MCF 10A (cell line): ENCODE measurements at places on chromosomes 4 and X. TPM values are rescaled to one million over a fixed set of nuclear protein-coding genes. Genes with fewer than 3 reads are reported as not detected.

DNA sequence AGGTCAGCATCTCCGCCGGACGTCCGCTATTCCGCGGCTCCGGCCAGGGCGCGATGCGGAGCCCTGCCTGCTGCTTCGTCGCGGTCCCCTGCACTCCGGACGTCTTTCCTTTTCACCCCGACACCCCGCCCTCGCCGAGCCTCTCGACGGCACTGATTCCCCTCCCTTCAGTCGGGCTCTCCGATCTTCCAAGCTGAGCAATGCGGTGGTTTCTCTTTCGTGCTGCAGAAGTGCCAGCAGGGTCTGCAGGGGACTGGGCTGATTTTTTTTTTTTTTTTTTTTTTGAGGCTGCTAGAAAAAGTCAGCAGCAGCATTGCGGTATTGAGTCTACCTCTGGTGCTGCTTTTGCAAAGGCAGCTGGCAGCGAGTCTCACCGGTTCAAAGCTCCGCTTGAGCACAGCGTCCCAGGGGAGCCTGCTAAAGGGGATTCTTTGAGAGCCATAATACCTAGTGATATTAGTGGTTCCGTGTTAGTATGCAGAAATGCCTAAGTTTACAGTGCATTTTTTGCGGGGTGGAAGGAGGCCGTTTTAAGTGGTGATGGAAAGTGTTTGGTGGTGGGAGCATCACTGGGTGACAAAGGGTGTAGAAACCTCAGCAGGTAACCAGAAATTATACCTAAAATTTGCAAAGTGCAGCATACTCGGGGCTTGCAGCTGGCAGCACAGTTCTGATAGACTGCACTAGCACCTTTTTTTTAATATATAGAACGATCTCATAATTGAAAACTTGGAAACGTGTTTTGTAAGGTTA, 969 bp downstream of the STIM2 start:
- peak; percentile 67 for DNase-seq

DNA sequence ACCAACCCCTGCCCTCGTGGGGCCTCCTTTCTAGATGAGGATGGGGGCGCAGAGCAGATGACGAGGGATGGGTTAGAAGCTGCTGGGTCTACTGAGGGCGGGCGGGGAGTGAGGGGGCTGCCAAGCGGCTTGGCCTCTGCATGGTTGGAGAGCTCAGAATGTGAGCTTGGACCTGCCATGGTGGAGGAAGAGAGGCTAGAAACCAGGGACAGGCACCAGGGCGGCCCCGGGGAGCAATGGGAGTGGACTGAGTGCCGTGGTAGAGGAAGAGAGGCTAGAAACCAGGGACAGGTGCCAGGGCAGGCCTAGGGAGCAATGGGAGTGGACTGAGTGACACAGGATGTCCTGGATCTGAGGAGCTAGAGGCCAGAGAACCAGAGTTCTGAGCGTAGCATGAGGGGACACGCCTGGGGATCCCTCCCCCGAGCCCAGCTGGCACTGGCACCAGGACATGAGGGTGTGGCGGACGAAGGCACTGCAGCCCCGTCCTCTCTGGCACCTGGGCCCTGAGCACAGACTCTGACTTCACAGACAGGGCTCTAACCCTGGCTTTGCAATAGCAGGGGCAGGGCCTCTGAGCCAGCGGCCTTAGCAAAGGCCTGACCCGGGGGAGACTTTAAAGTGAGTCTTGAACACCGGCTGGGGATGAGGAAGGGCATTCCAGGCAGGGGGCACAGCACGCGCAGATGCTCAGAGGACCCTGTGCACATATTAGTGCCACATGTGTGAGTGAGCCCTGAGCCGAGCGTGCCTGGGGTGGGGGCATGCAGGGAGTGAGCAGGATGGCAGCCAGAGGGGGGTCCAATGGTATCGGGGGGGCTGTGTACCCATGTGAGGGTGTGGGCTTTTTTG, 214.0 kb upstream of the PSAPL1 start:
- DNase-seq, result peak; percentile 19

- DNase-seq, result no peak
These were observed 120.4 kb upstream of the EOLA2 start for GRCh38 chrX:150058728-150059127.

Gene GABRG1
- total RNA-seq, result not detected in 2 replicates

Gene TRIML2
- total RNA-seq, result 4.9 and 6.7 TPM in 2 replicates
